ENCODE measurements at places on chromosomes 7 and 10. TPM values are rescaled to one million over a fixed set of nuclear protein-coding genes. Genes with fewer than 3 reads are reported as not detected.

DNA sequence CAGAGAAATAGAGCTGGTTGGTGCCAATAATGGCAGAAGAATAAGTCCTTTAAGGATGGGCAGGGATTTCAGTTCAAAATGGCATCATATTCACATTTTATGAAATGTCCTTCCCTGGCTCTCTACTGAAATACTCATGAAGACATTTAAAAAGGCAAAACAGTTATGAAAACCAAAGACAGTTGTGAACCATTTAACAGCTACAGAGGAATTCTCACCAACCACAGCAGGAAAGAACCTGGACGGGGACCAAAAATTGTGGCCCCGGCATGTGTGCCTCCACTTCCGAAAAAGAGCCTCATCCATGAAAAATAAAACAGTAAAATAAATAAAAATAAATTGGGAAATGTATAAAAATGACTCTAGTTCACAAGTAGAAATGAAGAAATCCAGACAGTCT is 539.5 kb downstream of the SUGCT start:
- no peaks in the 10 kb centered on the region for H3K36me3 ChIP-seq
- no peaks in the 10 kb centered on the region for H3K4me1 ChIP-seq
- H3K4me3 ChIP-seq, result no peak overlapping the region

DNA sequence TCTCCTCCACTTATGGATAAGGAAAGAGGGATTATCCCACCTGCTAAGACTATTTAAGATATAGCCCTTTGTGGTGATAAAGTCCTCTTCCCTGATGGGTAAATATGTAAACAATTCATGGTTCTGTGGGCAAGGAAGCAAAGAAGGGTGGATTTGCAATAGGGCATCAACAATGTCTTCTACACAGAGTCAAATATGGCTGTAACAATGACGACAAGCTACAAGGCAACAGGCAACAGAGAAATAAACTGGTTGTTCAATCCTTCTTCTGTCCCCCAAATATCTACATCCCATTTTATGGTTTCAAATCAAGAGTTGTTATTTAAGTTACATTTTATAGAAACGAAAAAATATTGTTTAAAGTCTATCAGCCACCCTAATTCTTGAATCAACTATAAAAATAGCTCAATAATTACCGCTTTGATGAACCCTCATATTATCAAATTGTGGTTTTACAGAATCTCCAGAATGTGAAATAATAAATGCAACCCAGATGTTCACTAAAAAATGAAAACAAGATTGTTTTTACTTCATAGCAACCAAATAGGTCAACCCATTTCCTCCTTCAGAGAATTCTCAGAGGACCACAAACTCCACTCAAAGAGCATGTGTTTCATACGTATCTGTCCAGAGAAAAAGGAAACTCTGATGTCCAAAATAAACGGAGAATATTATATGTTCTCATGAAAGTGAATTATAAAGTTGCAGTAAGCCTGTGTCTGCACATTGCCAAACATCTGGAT is 13.8 kb downstream of the CYTH3 start:
- H3K4me1 ChIP-seq, result peaks cover 50% of the 10 kb centered on the region
- DNase-seq, result no peak
- H3K36me3 ChIP-seq, result no peaks in the 10 kb centered on the region

DNA sequence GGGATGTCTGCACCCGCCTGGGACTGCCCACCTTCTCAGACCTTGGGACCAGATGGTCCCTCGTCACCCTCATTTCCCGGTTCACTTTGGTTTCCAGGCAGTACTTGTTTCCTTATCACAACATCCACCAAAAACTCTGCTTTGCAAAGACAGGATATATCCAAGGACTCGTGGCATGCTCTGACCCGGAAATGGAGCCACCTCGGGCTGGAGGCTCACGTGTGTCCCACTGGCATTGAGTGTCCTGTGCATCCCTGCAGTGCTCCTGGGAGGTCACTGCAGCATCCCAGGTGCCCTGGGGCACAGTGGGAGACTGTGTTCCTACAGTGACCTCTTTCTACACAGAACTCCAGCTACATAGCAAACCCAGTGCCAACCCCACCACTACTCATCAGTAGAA is 611.9 kb upstream of the FOXK1 start:
- peaks cover 20% of the 10 kb centered on the region for H3K27me3 ChIP-seq
- H3K4me1 ChIP-seq, result no peaks in the 10 kb centered on the region
- no peak overlapping the region for H3K27ac ChIP-seq
- no peak for DNase-seq

PNLIPRP3 gene
- total RNA-seq, result not detected

All from T-helper 17 cell (primary cell).